ENCODE measurements at places on chromosomes 6 and 20. TPM values are rescaled to one million over a fixed set of nuclear protein-coding genes. Genes with fewer than 3 reads are reported as not detected.

TMC2 gene
- not detected for total RNA-seq

PLCB4 gene
- total RNA-seq, result 2.7 TPM

GHRH gene
- total RNA-seq, result not detected

NRN1 gene
- 0.30 TPM for total RNA-seq

CITED2 gene
- total RNA-seq, result 14.6 TPM

GMPR gene
- 7.1 TPM for total RNA-seq

NMBR gene
- total RNA-seq, result not detected

TNF gene
- total RNA-seq, result under 0.01 TPM

CYP21A2 gene
- total RNA-seq, result 0.14 TPM

GNAS-AS1 gene
- 0.89 TPM for total RNA-seq

ISM1 gene
- not detected for total RNA-seq

GPLD1 gene
- total RNA-seq, result 0.32 TPM

GMNN gene
- 17.5 TPM for total RNA-seq

PTK7 gene
- total RNA-seq, result 257 TPM

FAM184A gene
- 0.18 TPM for total RNA-seq

BMP7 gene
- not detected for total RNA-seq

PSORS1C2 gene
- not detected for total RNA-seq

HTR1E gene
- not detected for total RNA-seq

TSPO2 gene
- not detected for total RNA-seq

SIGLEC1 gene
- total RNA-seq, result not detected

TMEM217 gene
- 1.2 TPM for total RNA-seq

POPDC3 gene
- 13.7 TPM for total RNA-seq

TXLNB gene
- 0.05 TPM for total RNA-seq

RAB44 gene
- not detected for total RNA-seq

ZC3H12D gene
- 0.30 TPM for total RNA-seq

MDFI gene
- total RNA-seq, result 7.4 TPM

KIF16B gene
- total RNA-seq, result 11.0 TPM

NDUFAF5 gene
- total RNA-seq, result 12.5 TPM

GRM4 gene
- total RNA-seq, result 0.30 TPM

UCKL1 gene
- total RNA-seq, result 15.7 TPM

OR2B6 gene
- total RNA-seq, result not detected

ARMH2 gene
- total RNA-seq, result not detected

GPR6 gene
- total RNA-seq, result not detected

MCHR2 gene
- not detected for total RNA-seq

ME1 gene
- total RNA-seq, result 48.9 TPM

SOD2 gene
- 902 TPM for total RNA-seq

MYB gene
- 4.0 TPM for total RNA-seq

CENPB gene
- total RNA-seq, result 64.7 TPM

SYNDIG1 gene
- total RNA-seq, result 5.6 TPM

CASS4 gene
- 0.14 TPM for total RNA-seq

RSPO3 gene
- 1.2 TPM for total RNA-seq

LGSN gene
- not detected for total RNA-seq

PLTP gene
- total RNA-seq, result 17.8 TPM

CRIP3 gene
- total RNA-seq, result not detected

STMND1 gene
- not detected for total RNA-seq

ZNF165 gene
- total RNA-seq, result 0.30 TPM

HLA-DQB2 gene
- not detected for total RNA-seq

Data from smooth muscle cell of the umbilical artery (primary cell).